Astrocyte of the cerebellum (primary cell): ENCODE measurements at places on chromosomes 6 and 20.

- no peak for DNase-seq
Measured at GRCh38 chr6:131784561-131784960, 23.3 kb upstream of the ENPP1 start.

DNA sequence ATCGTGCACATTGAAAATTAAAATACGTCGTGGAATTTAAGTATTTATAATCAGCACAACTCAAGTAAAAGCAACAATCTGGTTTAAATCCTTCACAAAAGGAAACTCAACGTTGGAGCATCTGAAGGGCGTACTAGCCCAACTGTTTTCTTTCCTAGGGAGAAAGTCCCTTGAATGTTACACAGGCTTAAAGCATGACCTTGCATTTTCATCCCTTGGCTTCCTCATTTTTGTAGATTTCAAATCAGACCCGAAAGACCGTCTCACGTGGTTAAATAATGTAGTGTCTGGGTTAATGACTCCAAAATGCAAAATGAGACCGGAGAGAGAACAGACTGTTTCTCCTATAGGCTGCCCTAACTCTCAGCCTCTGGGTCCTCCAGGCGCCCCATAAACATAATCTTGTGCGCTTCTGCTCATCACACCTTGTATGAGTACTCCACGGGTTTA lies 249.2 kb upstream of the RREB1 start:
- no peak for DNase-seq

DNA sequence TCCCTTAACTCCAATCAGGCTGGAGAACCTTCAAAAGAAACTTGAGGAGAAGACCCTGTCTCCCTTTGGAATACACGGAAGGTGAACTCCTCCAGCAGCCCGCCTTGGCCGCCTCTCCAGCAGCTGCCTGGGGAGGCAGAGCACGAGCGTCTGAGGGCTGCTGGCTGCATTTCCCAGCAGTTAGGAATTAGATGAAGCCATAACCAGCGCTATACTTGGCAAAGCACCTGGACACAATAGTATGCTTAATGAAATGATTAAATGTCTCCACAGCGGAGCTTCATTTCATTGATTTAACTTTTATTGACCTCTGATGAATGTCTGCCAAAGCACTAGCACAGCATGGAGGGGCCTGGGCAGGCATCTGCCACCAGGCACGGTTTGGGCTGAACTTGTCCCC lies 73.5 kb downstream of the TMEM242 start:
- no peak for DNase-seq

GRCh38 chr6:52330470-52330869 lies 31.5 kb upstream of the PAQR8 start:
- DNase-seq, result no peak

DNA sequence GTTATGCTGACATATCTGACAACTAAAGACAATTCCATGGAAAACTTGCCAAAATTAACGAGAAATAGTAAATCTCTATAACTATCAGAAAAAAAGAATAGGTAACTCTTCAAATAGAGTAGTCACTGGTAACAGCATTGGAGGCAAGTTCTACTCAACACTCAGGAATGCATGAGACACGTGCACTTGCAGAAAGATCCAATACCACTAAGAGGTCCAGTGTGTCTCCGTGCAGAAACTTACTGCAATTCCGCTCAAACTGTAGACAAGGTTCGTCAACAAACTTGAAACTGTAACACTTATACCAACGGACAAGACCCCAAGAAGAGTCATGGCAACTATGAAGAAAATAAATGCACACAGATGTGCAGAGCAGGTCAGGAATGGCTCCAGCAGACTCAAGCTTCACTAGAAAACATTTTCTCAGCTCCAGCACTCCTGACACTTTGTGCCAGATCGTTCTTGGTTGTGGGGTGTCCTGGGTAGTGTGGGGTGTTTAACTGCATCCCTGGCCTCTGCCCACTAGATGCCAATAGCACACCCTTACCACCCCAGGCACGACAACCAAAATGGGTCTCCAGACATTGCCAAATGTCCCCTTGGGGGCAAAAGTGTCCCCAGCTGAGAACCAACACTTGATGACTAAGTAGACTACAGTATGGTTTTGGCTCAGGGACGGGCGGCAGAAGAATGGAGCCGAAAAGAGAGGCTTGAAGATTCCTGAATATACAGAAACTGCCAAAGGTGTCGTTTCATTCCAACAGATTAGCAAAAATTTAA lies 134.8 kb downstream of the DTNBP1 start:
- DNase-seq, result no peak

DNA sequence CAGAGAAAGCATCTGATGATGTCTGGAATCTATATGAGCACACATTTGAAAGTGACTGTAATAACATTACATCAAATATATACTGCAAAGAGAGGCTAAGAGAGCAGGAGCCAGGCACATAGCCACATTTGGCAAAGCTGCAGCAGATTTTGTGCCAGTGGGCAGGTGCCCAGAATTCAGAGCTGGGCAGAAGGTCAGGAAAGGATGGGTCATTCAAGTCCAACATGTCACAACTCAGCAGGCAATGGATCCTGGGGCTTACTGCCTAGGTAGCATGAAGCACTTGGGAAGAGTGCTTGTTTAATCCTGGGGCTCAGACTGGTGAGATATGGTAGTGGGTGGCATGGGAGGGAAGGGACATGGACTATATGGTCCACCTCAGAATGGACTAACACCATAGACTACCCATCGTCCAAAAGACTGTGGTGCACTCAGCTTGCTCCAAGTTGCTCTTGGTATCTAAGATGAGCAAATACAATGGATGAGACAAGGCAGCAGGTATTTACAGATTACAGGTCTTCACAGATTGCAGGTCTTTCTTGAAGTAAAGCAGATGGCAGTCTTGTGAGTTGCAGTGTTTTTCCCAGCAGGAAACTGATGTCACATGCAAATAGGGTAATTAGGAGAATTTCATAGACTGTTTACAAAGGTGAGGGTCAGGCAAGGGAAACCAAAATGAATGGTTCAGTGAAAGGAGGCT lies 31.2 kb upstream of the SHLD1 start:
- DNase-seq, result no peak

DNA sequence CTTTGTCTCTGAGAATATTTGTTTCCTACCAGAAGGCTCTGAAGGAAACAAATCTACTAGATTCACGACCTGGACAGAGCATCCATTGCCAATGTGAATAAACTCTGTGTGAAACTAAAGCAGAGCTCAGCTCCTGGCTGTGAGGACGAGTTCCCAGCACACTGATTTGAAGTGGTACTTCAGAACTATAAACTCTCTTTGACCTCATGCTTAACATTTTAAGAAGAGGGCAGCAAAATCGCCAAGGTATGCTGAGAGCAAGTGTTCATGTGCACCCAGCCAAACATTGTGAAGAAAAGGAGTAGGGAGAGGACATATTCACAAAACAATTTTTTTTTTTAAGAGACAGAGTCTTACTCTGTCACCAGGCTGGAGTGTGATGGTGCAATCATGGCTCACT lies 33.7 kb upstream of the ZNF133 start:
- no peak for DNase-seq

- DNase-seq, result no peak
Measured at GRCh38 chr20:20184149-20184548, 131.8 kb downstream of the CFAP61 start.

DNA sequence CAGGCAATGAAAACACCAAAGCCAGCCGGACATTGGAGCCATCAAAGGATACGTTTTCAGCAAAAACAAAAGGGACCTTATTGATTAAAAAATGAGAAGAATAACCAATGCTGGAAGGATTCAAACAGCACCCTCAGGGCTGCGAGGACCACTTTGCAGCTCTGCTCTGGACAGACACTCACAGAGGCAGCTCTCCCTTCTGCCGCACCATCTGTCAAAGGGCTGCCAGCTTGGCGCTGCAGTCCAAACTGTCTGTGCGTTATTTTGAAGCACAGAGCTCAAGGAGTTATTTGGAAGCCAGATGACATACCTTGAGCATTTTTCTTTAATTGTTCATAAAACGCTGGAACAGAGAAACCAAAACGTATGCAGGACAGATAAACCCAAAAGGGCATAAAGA lies 85.2 kb downstream of the KIF16B start:
- DNase-seq, result no peak

DNA sequence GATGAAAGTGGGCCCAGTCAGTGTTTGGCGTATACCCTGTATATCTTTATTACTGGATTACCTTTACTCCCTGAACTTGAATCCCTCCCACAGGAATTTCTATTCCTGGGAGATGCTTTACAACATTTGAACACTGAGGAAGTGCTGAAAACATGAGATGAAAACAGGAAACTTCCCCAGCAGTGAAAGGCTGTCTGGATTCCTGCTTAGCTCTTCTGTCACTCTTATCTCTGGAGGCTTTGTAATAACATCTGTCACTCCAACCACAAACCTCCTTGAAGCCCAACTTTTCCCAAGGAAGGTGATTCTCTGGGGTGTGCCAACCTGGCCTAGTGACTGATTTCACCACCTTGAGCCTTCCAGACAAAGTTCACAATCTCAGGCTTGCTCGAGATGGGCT lies 264.5 kb upstream of the BMP2 start:
- no peak for DNase-seq

DNA sequence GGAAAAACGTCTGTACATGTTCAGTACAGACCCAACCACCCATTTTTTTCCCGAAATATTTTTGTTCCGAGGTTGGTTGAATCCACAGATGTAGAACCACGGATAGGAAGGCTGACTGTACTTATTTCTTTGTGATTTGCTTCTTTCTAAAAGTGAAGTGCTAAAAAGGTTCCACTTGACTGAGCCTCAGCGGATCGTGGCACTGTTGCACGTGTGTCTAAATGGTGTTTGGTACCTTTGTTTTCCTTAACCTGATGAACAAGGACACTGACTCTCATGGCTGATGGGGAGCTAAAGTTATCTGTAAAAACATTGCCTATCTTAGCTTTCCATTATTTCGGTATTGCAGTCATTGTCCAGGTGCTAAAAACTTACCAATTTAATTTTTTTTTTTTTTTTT lies 6.2 kb downstream of the BPHL start:
- DNase-seq, result no peak

DNA sequence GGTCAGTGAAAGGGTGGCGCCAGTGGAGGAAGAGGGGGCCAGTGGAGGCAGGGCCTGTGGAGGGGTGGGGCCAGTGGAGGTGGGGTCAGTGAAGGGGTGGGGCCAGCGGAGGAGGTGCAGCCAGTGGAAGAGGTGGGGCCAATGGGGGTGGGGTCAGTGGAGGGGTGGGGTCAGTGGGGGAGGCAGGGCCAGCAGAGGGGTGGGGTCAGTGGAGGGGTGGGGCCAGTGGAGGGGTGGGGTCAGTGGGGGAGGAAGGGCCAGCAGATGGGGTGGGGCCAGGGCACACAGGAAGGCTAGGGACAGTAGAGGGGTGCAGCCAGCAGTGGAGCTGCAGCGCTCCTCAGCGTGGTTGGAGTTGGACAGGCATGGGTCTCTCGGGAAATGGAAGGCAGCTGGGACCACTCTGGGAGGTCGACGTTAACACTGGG lies 18.7 kb downstream of the ADRM1 start:
- no peak for DNase-seq

DNA sequence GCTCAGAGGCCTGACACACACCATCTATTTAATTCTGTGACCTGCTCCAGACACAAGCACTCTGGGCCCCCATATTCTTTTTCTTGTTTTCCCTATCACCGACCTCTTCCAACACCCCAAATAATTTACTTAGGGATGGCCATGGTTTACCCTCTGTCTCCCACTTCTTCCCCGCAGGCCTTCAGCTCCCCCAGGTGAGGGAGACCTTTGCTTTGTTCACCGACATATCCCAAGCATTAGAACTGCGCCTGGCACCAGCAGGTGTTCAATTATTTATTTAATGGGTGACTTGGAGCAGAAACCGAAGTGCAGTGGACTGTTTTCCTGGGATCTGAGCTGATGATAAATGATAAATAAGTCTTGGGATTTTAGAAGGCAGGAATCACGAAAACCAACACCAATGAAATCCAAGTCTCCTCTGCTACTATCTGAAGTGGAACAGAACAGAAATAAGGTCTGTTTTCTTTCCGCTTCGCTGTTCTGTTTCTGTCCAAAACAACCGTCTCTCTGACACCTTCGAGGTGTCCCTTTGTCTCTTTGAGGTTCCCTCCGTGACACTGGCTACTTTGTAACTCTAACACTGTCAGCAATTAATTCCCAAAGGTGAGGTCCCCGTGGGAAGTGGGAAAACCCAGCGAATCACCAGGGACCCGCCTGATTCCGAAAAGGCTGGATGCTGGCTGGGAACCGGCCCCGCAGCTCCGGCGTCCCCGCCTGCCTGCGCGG lies 1.1 kb upstream of the RIN2 start:
- DNase-seq, result no peak

- DNase-seq, result no peak
Measured at GRCh38 chr6:113318575-113318917, 538.6 kb upstream of the MARCKS start.

GRCh38 chr6:124870611-124871459 lies 91.4 kb upstream of the RNF217 start:
- peak; percentile 29 for DNase-seq

DNA sequence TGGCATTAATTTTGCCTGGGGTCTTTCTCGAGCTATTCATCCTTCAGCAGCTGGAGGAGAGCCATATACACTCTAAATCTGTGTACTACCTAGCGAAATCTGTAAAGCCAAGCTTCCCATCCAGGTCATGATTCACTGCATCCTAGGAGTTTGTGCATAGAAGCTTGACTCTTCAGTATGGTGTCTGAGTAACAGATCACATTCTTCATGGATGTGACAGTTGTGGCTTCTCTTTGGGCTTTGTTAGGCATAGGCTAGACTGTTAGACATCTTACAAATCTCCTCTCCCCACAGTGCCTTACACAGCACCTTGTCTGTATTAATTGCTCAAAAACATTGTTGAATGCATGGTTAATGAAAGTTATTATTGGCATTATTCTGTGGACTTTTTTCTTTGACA lies 177.0 kb downstream of the EYA4 start:
- no peak for DNase-seq

DNA sequence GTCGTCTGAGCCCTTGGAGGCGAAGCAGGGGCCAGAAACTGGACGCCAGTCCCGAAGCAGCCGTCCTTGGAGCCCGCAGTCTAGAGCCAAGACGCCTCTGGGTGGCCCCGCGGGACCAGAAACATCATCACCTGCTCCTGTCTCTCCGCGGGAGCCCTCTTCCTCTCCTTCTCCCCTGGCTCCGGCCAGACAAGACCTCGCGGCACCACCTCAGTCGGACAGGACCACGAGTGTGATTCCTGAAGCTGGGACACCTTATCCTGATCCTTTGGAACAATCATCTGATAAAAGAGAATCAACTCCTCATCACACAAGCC lies 416 bp downstream of the RSPH4A start:
- DNase-seq, result no peak

GRCh38 chr6:32685603-32686002 lies 19.1 kb upstream of the HLA-DQB1 start:
- DNase-seq, result no peak

- no peak for DNase-seq
Measured at GRCh38 chr6:6870921-6871320, 236.8 kb upstream of the RREB1 start.

GRCh38 chr20:45909817-45910669 lies 1.9 kb downstream of the PLTP start:
- no peak for DNase-seq
